ENCODE measurements at places on chromosomes 6 and 20.

DNA sequence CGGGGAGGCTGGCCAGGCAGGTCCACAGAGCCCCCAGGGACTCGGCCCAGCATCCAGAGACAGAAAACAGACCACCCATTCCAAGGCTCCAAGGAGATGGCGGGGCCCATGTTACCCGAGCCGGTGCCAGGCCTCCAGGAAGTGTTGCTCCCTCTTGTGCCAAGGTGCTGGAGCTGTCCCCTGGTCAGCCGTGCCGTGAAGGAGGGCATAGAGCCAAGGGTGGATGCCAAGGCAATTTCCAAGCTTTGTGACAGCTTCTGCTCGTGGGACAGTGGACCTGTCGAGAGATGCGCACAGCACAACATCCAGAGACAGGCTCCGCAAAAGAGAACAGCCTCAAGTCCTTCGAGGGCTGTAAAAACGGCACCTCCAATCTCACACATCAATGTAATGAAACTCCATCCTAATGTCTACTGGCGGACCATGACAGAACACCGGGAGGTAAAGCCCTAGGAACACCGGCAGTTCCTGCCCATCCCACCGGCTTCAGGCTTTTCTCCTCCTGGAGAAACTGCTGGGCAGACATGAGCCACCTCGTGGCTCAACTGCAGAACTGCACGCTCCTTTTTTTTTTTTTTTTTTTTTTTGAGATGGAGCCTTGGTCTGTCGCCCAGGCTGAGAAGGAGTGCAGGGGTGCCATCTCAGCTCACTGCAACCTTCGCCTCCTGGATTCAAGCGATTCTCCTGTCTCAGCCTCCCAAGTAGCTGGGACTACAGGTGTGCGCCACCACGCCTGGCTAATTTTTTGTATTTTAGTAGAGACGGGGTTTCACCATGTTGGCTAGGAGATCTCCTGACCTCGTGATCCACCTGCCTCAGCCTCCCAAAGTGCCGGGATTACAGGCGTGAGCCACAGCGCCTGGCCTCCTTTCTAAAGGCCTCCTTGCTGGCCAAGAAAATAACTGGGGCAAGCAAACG, 30.9 kb upstream of the AVP start:
- peak; percentile 23 for DNase-seq

DNA sequence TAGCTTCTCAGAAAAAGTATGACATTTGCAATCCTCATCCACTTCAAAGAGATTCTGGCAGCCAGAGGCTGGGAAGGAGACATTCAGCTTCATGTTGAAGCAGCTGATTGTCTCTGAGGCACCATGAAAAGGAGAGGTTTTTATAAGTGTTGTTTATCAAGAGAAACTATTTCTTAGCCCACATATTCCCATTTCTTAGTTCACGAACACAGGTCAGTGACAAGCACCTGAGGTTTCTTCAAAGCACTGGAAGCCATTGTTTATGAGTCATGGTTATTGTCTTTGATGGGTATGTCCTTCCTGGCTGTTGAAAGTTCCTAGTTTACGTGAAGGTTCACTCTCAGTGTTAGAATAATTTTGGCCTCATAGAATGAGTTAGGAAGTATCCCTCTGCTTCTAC, 3.0 kb upstream of the DDX43 start:
- no peak for DNase-seq

- DNase-seq = no peak
Observed at GRCh38 chr6:124294574-124295200, 491.0 kb downstream of the NKAIN2 start.

GRCh38 chr6:116385459-116385802, 14.7 kb downstream of the DSE start:
- no peak for DNase-seq

DNA sequence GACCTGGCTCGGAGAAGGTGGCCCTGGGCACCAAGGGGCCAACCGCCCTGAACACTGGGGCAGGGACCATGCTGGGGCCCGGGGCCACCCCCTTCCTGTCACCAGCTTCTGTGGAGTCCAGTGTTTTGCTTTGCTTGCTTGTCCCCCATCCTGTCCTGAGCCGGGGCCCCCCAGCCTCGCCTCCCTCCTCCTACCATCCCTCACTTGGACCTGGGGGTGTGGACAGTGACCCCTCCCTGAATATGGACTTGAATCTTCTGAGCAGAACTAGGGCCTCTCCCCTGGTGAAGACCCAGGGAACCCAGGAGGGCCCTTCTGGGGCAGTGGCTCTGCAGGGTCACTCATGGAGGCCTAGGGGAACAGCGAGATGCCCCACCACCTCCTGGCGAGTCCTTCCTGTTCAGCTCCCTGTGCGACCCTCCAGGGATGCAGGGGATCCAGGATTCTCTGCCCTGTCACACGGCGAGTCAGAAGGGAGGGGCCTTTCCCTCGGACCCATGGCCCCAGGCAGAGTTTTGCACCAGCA, 41.6 kb downstream of the VSTM2L start:
- no peak for DNase-seq

DNA sequence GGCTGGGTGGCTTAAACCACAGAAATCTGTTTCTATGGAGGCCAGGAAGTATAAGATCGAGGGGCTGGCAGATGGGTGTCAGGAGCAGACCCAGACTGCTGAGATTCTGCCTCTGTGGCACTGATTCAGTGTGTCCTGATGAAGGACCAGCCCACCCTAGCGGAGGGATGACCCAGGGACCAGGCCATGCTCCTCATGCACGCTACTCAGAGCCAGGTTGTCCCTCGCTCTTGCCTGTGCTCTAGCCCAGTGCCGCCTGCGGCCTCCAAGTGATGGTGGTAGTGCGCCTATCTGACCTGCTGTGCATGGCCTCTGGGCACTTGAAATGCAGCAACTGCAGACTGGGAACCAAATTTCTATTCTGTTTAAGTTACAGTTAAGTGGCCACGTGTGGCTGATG, 13.1 kb upstream of the APMAP start:
- no peak for DNase-seq

GRCh38 chr6:91877994-91878393, 1291.1 kb upstream of the MAP3K7 start:
- DNase-seq = no peak

DNA sequence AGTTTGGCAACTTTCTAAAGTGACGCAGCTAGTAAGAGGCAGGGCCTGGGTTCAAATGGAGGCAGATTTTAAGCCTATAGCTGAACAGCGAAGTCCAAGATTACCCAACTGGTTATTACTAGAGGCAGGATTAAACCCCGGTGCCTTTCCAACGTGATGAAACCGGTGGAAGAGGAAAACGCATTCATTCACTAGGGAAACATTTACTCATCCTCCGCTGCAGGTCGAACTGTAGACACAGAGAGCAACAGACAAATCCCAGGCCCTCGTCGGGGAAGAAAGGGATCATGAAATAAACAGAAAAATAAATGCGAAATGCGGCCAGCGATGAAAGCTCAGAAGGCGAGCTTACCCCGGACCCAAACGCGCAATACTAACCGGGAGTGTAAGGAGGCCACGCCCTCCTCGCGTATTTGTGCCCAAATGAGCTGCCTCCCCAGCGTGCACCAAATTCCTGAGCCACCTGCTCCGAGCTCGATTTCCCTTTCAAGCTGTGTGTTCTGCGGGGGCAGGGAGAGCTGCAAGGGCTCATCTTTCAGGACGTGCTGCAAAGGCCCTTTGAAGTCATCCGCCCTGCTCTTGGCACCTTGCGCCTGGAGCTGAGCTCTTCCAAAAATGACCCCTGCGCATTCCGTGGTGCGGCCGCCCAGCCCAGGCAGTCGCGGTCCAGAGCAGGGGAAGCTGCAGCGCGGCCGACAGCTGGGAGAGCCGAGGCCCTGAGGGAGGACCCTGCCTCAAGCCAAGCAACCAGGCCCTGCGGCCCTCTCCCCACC, 46.9 kb downstream of the PDYN start:
- DNase-seq = no peak

- no peak for DNase-seq
Observed at GRCh38 chr6:144131248-144131709, 19.0 kb upstream of the STX11 start.

DNA sequence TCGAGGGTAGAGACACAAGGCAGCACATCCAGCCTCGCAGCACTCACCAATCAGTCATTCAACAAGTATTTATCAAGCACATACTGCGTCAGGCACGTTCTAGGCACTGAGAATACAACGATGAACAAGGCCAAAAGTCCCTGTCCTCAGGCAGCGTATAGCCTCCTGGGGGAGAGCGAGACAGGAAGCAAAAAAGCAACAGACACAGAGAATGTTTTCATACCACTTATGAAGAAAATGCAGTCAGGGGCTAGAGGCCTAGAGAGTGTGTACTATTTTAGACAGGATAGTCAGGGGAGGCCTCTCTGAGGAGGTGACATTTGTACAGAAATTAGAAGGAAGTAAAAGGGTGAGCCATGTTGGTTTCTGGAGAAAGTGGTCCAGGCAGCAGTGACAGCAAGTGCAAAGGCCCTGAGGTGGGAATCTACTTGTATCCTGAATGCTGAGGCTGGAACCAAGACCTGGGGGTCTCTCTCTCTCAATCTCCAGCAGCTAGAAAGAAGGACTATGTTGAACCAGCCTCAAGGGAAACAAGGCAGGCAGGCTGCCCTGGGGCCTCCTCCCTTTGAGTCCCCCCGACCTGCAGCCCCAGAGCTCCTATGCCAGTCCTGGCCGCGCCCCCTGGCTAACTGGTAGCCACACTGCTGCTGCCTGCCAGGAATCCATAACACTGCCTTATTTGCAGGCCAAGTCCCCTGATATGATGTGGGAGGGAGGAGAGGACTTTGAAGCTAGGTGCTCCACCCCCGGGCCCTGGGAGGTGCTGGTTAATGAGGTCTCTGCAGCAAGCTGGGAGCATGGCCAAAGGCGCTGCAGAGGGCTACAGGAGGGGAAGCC, 151.2 kb downstream of the GRM4 start:
- no peak for DNase-seq

- DNase-seq = no peak
Observed at GRCh38 chr6:84707171-84707570, 57.2 kb downstream of the TBX18 start.

DNA sequence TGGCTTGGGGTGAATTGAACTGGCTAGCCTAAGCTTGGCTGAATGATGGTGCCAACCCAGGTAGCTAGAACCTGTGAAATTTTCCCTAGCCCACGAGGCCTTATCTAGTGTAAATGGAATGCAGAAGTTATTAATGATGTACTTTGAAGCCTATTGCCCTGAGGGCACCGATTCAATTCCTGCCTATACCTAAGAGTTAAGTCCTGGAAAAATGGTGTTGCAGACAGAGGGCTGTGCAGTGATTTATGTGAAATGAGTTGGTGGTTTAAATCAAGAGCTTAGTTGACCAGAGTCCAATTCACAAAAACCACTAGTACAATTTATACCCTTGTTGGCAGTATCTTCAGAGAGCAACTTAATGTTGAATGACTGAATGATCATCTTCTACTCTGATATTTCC, 373.8 kb upstream of the JAG1 start:
- peak; percentile 39 for DNase-seq

- DNase-seq = no peak
Observed at GRCh38 chr6:35178012-35178411, 35.7 kb upstream of the SCUBE3 start.

GRCh38 chr20:51042657-51043247, 19.8 kb upstream of the KCNG1 start:
- no peak for DNase-seq

DNA sequence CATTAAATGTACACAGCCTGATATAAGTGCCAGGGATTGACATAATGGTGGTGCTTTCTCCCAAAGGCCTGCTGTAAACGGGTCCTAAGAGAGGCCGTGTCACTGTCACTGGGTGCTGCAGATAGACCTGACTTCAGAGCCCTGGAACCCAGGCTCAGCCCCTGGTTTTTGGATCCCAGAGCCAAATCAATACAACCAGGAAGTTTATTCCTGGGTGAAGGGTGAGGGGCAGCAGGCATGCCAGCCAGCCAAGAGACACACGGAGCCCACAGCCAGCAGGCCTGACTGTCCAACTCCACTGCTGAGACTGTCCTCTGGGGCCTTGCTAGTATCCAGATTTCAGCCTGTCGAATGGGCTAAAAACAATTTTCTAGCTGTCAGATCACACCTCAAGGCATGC, 12.8 kb upstream of the ARMC12 start:
- no peak for DNase-seq

DNA sequence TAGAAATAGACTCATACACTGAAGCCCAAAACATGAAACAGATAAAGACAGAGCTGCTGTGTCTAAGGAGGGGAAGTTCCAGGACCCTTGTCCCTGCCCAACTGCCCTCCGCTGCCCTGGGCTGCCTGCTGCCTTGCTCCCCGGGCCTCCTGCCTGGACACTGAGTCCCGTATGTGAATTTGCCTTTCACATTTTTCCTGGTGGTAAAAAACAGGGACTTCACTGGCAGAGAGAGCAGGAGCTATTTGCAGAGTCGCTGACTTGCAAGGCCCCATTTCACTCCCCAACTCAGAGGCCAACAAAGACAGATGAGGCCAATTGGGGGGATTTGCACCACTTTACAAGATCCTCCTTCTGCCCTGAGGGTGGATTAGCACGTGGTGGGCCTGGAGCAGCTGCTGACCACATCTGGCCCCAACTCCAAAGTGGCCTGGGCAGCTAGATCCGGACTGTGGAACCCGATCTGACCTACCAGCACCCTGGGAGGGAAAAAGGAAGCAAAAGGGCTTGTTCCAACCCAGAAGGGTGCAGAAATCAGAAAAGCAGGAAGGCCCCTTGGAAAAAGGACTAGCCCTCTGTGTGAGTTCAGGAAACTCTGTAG, 61.4 kb downstream of the NOL4L start:
- no peak for DNase-seq

GRCh38 chr20:18056174-18057100, 1.3 kb downstream of the OVOL2 start:
- DNase-seq = no peak

DNA sequence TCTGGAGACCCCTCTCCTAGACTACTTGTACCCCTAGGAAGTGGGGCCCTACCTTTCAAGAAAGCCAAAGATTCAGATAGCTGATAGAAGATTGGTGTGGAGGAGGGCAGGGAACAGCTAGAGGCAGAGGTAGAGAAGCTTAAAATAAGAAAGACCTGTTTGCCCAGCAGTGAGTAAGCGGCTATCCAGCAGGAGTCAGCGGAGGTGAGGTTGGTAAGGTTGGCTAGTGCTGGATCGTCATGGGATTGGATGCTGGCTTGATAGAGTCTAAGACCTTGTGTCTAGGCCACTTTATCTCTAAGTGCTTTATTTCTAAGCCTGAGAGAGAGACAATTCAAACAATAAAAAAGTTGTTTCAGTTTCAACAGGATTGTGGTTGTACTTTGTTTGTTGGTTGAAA, 19.1 kb downstream of the ANKS1A start:
- no peak for DNase-seq

- DNase-seq = no peak
Observed at GRCh38 chr6:14231071-14231483, 113.5 kb downstream of the CD83 start.
